ENCODE measurements at places on chromosomes 13 and 19. TPM values are rescaled to one million over a fixed set of nuclear protein-coding genes. Genes with fewer than 3 reads are reported as not detected.

RPS28 gene
- 1,057 TPM for total RNA-seq

NKG7 gene
- total RNA-seq, result not detected

SERP2 gene
- 9.5 TPM for total RNA-seq

GRCh38 chr13:101554420-101555125 lies 102.1 kb downstream of the ITGBL1 start:
- no peak for DNase-seq

DNA sequence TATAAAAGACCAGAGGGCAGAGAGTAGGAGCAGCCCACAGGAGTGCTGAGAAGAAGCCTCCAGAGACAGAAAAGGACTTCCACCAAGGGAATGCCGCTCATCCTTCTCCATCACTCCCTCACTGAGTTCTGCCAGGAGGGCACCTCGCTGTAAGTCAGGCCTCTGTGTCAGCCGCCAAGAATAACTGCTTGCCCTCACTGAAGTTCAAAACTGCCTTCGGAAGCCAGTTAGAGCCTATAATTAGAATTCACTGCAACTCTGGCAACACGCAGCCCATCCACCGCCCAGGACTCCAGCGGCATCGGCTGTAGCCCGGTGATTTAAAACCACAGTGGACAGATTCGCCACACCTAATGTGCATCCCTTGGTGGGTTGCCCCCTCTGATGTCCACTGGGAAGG lies 281.8 kb upstream of the ZNF507 start:
- no peak for DNase-seq
